ENCODE measurements at places on chromosomes 11 and 22.

- no peak for DNase-seq
These were observed 126.5 kb downstream of the NAV2 start for GRCh38 chr11:19838994-19839768.

- no peak for DNase-seq
These were observed 2.0 kb downstream of the PACS1 start for GRCh38 chr11:66072081-66072480.

DNA sequence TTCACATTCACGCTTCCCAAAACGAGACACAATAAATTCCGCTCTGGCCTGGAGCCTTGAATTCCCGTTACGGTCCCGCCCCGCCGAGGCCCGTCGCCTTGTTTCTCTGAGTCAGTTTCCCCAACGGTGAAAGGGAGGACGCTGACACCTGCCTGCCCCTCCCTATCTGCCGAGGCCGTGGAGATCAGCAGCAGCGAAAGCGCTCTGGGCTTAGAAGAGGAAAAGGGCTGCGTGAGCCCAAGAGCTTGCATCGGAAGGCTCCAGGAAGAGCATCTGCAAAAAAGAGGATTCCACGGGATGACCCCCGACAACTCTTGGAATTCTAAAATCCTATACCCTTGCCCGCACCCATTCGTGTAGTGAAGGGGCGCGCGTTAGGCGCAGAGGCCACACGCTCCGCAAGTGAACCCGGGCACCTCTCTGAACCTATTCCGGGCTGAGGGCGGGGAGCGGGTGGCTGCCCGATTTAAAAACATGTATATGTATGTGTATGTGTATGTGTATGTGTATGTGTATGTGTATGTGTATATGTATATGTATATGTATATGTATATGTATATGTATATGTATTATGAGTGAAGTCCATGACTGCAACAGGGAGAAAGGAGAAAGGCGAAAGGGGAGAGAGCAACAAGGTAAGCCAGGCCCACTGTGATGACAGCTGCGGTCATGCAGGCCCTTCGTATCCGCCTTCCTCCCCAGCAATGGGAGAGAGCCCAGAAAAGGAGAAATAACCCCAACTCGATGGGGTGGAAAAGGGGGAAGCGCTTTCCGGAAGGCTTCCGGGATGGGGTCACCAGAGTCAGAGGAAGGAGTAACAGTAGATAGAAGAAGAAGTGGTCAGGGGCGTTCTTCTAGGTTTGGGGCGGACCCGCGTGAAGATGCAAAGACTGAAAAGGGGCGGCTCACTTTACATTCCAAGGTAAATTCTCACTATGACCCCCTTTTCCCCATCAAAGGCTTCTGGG lies 948 bp upstream of the MRTFA start:
- DNase-seq, result no peak

DNA sequence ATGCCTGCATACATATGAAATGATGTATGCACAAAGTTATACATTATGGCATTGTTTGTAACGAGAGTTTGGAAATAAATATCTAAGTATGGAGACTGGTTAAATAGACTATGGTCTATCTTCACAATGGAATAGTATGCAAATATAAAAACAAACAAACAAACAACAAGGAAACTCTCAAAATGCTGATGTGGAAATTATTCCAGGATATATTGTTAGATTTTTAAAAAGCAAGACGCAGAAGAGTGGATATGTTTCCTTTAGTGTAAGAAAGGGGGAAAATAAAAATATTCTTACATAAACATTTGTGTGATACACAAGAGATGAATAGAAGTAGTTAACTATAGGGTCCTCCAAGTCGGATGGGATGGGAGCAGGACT lies 10.8 kb upstream of the CRKL start:
- DNase-seq, result no peak

All from NCI-H2029 treated with DMSO at 0.1 percent for 48 hours (cell line).